ENCODE measurements at places on chromosomes 16 and 17.

- no peak for DNase-seq
Observed at GRCh38 chr16:89352091-89352681, 134.7 kb downstream of the ZNF778 start.

GRCh38 chr17:20008242-20009051, 712 bp upstream of the SPECC1 start:
- no peak for DNase-seq

GRCh38 chr17:40602445-40603443, 37.5 kb upstream of the CCR7 start:
- DNase-seq = no peak

DNA sequence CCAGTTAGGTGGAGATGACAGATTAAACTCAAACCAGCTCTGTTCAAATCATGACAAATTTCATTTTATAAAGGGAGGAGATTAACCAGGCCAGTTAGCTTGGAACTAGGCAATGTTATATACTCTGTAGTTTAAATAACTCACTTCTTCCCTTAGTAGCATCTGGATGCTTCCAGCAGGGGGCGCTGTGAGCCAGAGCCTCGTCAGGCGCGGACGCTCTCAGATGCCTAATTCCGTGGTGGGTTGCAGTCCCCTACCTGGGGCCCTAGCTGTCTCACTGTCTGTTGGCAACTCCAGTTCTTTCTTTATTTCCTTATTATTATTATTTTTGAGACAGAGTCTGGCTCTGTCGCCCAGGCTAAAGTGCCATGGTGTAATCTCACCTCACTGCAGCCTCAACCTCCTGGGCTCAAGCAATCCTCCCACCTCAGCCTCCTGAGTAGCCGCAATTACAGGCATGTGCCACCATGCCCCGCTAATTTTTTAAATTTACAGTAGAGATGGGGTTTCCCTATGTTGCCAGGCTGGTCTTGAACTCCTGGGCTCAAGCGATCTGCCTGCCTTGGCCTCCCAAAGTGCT, 17.3 kb upstream of the WFDC1 start:
- peak; percentile 20 for DNase-seq

GRCh38 chr17:45170280-45170930, 8.7 kb downstream of the HEXIM2 start:
- no peak for DNase-seq

- no peak for DNase-seq
Observed at GRCh38 chr16:50340578-50340977, 28.2 kb downstream of the BRD7 start.

GRCh38 chr16:57277586-57277985, 6.9 kb downstream of the PLLP start:
- no peak for DNase-seq

DNA sequence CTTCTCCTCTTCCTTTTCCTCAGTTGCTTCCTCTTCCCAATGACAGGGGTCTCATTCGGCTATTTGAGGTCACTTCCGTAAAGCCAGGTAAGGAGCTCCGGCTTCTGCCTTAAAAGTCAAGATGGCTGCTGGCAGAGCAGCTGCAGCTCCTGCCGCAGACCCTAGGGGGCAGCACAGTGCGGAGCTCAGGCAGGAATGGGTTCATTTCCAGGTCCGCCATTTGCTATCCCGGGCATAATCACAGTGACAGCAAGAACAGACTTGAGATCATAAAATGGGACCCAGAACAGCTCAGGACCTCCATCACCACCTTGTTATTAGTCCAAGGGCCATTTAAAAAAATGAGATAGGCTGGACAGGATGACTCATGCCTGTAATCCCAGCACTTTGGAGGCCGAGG, 199.5 kb downstream of the ZNF18 start:
- no peak for DNase-seq

GRCh38 chr16:87706278-87707000, 59.3 kb downstream of the KLHDC4 start:
- no peak for DNase-seq

DNA sequence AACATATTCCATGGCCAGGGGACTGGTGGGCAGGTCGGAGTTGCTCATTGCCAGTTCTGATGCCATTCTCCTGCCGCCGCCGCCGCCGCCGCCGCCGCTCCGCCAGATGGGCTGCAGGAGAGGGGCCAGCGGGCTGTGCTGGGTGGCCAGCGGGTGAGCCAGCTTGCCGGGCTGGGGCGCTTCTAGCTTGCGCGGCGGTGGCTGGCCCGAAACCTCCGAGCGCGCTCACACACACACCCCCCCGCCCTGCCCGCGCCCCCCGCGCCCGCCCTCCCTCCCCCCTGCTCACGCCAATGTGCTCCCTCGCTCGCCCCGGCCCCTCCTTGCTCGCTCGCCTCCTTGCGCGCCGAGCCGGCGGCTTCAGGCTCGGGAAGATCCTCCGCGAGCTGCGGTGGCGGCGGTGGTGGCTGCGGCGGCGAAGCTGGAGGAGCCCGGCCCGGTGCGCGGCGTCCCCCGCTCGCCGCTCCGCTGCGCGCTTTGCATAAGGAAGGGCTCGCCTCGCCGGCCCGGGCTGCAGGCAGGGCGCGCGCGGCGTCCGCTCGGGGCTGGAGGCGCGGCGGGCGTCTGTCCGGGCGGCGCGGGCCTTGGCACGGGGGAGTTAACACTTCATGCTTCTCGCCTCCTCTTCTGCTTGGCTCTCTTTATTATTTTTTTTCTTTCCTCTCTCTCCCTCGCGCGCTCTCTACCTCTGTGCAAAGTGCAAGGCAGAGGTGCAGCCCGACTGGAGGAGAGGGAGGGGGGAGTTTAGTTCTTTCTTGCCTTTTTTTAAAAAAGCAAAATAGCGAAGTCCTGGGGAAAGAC, 500 bp downstream of the MAF start:
- no peak for DNase-seq

DNA sequence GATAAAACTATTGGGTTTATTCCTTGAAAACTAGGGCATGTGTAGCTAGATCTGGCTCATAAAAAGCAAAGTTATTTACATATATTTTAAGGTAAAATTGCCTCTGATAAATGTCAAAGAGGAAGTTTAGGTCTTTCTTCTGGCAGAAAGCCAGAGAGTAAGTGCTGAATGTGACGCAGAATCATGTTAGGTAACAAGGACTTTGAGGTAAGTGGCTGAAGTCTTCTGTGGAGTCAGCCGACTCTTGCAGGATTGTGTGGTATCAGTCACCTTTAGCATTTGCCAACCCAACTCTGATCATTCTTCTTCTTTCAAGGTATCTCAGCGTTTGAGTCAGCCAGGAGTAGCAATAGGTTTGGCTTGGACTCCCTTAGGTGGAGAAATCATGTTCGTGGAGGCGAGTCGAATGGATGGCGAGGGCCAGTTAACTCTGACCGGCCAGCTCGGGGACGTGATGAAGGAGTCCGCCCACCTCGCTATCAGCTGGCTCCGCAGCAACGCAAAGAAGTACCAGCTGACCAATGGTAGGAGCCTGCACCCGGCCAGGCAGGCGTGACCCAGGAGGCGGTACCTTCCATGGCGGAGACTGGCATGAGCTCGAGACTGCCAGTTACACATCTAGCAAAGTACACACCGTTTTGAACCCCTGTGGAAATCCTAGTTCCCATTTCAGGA, 37.9 kb downstream of the SIAH1 start:
- no peak for DNase-seq

DNA sequence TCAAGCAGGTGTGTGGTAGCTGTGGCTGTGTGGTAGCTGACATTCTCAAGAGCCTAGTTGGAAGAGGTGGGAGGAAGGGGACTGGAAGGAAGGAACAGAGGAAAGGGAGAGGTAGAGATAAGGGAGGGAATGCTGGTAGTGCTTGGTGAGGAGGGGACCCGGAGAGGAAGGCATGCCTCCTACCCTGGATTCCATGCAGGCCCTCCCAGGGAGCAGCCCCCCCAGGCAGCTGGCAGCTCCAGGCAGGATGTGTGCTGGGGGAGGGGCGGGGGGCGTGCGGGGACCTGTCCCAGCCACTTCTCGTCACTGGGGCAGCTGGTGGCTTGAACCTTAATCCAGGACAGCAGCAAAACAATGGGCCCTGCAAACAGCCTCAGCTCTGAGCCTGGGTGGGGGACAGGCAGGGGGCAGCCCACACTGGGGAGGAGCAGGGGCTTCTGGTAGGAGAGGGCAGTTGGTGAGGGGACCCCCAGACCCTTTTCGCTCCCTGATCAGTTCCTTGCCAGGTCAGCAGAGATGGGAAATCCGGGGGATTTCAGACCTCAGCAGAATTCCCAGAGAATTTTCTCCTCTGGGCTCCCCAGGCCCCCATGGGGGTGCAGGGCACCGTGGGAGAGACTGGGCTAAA, 27.1 kb downstream of the ARHGAP23 start:
- DNase-seq = no peak

GRCh38 chr17:39144416-39144840, 7.0 kb downstream of the PLXDC1 start:
- DNase-seq = no peak

DNA sequence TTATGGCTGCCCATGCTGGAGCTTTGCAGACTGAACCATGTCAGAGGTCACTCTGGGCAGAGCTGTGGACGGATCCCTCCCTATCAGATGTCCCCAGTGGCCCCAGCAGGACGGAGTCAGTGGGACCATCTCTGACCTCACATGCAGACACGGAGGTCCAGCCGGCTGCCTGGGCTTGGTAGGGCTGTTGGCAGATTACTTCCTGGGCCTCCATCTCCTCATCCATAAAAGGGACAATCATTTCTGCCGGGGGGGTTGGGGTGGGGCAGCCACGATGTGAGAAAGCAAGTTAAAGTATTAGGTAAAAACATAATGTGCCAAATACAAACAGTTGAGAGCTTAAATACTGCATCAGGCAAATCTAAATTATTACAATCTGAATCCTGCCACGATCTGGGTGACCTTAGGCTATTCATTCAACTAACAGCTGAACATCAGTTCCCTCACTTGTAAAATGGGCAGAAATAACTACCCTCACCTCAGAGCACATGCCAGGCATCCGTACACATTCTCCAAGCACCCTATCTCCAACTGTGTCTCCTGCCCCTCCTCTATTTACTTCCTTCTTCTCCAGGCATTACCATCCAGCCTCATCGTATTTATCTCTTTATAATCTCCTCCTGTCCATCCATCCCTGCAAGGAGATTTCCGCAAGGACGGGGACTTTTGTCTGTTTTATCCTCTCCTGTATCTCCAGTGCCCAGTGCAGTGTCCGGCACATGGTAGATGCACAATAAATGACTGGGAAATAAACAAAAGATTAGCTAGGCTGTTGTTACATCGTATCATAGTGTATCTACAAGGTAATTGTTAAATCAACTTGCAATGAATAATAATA, 192.3 kb upstream of the FOXF1 start:
- DNase-seq = no peak

GRCh38 chr17:37174205-37174604, 201.6 kb upstream of the C17orf78 start:
- DNase-seq = no peak

DNA sequence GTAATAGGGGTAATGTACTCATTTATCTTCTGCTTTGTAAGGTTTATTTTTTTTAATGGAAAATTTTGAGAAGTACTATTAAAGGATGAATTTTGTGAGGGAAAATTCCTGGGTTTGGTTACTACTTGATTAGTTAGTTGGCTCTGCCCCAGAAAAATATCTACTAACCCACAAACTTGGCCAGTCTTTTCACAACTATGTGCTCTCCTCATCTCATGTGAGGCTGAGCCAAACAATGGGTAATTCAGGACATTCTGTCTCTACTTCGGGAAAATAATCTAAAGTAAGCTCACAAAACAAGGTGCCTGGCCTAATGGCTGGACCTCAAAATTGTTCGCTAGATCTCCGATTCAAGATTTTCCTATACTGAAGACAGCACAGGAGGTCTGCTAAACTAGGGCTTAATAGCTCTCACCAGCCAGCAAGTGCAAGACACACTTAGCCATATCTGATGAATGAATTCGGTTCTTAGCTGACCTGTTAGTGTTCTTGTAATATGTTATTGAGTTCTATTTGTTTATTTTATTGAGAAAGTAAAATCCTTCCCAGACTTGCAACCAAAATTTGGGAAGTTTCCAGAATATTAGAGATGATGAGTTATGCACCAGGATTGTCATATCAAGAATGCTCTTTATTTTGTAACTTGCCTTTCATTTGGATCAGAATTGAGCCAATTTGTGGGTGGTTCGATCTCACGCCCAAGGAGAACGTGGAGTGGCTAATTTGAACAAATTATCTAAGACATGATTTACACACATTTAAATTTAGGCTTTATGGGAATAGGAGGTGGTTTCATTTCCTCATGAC, 5.7 kb downstream of the KCNJ16 start:
- DNase-seq = no peak

- DNase-seq = peak; percentile 45
Observed at GRCh38 chr16:81625544-81626153, 153.4 kb upstream of the PLCG2 start.

DNA sequence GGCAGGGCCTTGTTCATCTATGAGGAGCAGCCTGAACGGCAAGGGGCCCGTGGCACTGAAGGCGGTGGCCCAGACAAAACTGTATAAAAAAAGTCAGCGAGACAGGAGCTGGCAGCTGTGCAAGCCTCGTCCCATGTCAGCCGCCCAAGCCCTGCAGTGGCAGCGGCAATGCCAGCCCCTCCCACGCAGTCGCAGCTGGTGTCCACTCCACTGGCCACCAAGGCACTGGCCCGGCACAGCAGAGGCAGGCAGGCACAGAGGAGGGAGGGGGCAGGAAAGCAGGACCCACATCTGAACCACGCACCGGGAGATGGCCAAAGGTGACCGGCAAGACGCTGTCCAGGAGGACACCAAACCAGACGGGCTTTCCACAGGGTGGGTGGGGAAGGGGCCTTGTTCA, 15.9 kb upstream of the C16orf95 start:
- DNase-seq = no peak

- peak; percentile 60 for DNase-seq
Observed at GRCh38 chr17:51056813-51057510, 63.7 kb downstream of the SPAG9 start.

- no peak for DNase-seq
Observed at GRCh38 chr16:543301-544164, 16.0 kb downstream of the CAPN15 start.

- no peak for DNase-seq
Observed at GRCh38 chr17:61366076-61366714, 33.4 kb upstream of the TBX2 start.

- DNase-seq = no peak
Observed at GRCh38 chr16:54936979-54937670, 6.5 kb downstream of the IRX5 start.

DNA sequence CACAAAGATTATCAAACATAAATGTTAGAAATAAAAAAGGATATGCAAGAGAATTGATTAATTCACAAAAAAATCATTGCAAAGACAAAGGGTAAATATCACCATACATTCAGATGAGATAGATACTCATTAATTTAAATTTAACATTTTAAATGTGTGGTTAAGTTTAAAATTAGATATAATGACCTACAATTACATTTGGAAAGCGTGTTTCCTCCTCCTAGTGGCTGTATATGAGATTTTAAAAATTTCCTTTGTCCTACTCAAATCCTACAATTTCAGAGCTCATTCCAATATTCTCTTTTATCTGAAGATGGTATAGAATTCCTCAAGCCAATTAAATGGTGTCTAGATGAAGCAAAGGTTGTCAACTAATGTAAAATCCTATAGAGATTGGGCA, 169.2 kb upstream of the CDH8 start:
- no peak for DNase-seq

- DNase-seq = no peak
Observed at GRCh38 chr17:964876-965275, 14.7 kb downstream of the NXN start.

- no peak for DNase-seq
Observed at GRCh38 chr17:78314683-78315354, 45.1 kb downstream of the SOCS3 start.
